NCI-H2081 (cell line): ENCODE measurements at places on chromosomes 13 and 19.

GRCh38 chr19:5238700-5239099, 101.9 kb downstream of the PTPRS start:
- no peak for DNase-seq

DNA sequence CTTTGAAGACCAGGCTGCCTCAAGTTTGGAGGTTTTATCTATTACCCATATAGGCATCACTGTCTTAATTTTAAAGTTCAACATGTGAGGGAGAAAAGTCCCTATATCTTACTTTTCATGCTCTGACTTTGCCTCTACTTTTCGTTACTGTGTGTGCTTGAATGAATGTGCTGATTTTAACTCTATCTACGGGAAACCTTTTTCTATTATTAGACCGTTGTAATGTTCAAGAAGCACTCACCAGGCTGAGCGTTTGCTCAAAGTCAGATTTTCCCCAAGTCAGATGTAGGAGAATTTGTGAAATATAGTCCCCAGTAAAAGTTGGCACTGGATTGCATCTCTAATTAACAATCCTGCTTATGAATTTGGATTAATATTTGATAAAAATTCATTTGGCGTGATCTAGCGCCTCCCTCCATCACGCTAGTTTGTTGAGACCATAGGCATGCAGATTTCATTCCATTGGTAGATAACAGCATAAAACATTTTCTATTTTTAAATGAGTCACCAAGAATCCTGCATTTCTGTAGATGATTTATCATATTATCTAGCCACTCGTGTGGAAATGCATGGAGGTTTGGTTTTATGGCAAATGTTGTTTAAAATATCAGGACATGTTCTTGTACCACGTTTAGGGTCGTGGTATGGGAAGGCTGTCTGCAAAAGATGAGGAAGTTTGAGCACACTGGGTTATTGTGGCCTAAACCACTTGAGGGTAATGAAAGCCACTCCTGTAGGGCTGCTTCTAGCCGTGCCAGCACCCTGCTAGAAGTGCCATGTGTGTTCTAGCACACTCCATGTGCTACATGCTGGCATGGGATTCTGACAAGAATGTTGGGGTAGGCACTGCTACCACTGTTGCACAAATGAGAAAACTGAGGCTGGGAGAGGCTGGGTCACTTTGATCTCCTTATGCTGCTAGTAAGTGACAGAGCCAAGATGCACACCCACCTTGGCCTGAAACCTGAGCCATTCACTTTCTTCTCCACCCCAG, 179.4 kb downstream of the FGF9 start:
- no peak for DNase-seq

DNA sequence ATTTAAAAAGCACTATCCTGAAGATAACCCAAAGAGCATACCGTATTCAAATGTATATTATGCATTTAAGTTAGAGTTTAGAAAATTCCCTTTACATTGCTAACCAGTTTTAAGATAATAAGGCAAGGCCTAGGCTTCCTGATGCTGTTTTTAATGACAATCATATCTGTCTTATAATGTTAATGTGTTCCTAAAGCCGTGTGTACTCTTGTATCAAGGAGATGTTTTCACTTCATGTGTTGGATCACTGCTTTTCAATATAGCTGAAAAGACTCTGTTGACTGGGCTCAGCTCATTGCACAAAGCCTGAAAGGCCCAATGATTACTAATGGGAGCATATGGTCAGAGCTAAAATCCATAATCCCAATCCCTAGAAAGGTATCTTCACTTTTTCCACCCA, 81.6 kb downstream of the DACH1 start:
- no peak for DNase-seq

DNA sequence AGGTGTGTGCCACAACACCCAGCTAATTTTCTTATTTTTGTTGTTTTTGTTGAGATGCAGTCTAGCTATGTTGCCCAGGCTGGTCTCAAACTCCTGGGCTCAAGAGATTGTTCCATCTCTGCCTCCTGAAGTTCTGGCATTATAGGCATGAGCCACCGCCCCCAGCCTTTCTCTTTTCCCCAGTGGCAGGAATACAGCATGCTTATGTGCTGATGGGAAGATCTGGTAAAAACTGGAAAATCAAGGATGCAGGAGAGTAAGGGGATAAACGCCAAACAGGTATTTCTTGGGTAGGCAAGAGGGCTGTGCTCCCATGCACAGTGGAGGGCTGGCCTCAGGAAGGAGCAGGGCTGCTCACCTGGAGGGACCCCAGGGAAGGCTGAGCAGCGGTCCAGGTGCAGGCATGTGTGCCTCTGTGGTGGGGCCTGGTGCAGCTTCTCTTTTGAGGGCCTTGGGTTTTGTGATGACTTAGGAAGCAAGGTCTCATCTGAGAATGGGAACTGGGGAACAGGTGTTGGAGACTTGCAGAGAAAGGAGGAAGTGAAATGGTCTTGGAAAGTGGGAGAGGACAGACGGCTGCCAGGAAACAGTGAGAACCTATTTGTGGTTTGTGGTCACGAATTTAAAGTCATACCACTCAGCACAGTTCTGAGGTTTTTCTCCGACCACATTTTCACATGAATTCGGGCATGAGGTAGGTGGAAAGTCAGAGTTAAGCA, 106.5 kb downstream of the TEX26 start:
- no peak for DNase-seq

GRCh38 chr19:38675611-38676010, 28.2 kb downstream of the ACTN4 start:
- no peak for DNase-seq

GRCh38 chr13:20873348-20873747, 29.2 kb downstream of the XPO4 start:
- no peak for DNase-seq

- no peak for DNase-seq
These were observed 101.3 kb downstream of the GNG7 start for GRCh38 chr19:2600914-2601870.
